Amniotic stem cell (primary cell): ENCODE measurements at places on chromosomes 12 and 14.

GRCh38 chr14:92449404-92450181, 64.0 kb upstream of the RIN3 start:
- no peak for DNase-seq

GRCh38 chr14:102622262-102622885, 29.9 kb downstream of the RCOR1 start:
- no peak for DNase-seq

GRCh38 chr14:23437133-23438100, 2.0 kb upstream of the MYH7 start:
- no peak for DNase-seq

DNA sequence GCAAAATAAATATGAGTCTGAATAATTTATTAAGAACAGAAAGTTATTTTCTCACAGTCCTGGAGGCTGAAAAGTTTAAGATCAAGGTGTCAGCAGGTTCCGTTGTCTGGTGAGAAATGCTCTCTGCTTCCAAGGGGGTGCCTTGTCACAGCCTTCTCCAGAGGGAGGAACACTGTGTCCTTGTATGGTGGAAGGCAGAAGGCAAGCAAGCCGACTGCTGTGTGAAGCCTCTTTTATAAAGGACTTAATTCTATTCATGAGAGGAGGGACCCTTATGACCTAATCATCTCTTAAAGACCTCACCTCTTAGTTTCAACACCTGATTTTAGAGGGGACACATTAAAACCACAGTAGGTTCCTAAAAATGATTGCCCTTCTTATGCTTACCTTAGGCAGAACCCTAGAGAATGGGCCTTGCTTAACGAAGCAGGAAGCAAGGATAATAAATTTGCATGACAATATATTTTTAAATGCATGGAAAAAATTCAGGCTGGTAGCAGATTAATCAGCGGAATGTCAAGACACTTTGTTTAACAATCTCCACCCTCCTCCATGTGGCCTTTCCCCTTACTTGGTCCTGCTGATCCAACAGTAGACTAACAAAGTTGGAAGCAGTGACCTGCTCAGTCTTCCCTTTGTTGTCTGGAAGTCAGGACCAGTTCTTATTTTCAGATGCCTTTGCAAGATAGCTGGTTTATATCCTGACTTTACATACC, 154.9 kb downstream of the DYRK2 start:
- DNase-seq = no peak

- DNase-seq = no peak
These were observed 72.9 kb upstream of the ELK3 start for GRCh38 chr12:96121271-96121711.

GRCh38 chr12:116880817-116881324, 370 bp downstream of the HRK start:
- no peak for DNase-seq
